ENCODE measurements at places on chromosomes 4 and X. TPM values are rescaled to one million over a fixed set of nuclear protein-coding genes. Genes with fewer than 3 reads are reported as not detected.

DNA sequence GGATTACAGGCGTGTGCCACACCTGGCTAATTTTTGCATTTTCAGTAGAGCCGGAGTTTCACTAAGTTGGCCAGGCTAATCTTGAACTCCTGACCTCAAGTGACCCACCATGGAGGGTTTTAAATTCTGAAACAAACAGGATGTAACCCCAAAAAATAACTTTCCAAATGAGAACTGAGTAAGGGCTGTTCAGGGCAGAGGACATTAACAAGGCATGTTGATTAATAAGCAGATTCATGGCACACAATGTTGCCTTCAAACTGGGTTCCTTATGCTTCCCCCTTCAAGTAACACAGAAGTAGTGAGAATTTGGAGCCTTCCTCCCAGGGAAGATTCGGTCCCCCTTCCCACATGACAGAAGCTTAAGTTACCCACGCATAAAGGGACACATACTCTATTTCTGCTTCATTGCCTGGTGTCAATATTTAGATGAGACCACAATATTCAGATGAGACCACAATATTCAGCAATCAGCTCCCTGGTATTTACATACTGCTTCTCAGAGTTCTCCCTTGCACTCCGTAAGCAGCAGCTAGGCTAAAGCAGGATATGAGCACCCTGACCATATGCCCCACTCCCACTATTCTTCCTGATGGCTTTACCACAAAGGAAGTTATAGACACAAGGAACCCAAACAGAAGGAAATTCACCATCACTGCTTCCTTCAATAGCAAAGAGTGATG is 21.4 kb downstream of the GRSF1 start:
- ATAC-seq: peak; percentile 92

- ATAC-seq: peak; percentile 59
Observed at GRCh38 chr4:81494031-81494431, 22.3 kb upstream of the RASGEF1B start.

The HDX gene
- total RNA-seq: 7.9 TPM

- ATAC-seq: no peak
Observed at GRCh38 chr4:90237751-90238530, 110.7 kb downstream of the CCSER1 start.

DNA sequence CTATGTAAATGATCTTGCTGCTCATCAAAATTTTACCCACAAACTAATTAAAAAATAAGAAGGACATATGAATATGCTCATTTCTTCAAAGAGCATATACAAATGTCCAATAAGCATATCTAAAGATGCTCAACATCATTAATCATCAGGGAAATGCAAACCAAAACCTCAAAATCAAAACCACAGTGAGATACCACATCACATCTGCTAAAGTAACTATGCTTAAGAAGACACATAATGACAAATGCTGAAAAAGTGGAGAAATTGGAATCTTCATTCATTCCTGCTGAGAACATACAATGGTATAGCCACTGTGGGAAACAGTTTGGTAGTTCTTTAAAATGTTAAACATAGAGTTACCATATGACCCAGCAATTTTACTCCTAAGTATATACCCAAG is 81.9 kb downstream of the AFF2 start:
- ATAC-seq: no peak

The ZNF157 gene
- not detected for total RNA-seq

The TBC1D9 gene
- 26.8 TPM for total RNA-seq

DNA sequence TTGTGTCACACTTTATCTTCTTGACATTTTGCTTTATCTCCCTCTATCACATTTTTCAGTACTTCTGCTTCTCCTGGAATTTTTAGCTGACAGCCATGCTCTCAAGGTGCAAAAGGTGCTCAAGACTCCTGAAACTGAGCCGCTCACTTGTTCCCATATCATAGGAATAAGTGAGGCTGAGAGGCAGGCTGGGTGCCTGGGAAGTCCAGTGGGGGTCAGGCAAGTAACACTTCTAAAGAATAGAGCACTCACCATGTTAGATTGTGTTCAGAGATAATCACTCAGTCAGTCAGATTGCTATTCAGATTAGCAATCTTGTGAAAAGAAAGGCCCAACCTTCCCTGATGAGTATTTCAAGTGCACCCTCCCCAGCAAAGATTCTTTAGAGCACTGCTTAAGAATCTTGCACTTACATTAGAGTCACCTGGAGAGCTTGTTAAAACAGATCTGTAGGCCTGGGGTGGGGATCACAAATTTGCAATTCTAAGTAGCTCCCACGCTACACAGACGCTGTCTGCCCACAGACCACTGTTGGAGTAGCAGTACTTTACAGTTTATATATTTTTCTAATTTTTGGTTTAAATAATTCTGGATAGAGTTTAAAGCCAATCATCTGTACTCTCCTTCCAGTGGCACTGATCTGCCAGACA is 23.1 kb upstream of the LRAT start:
- ATAC-seq: peak; percentile 17

GRCh38 chrX:100817340-100817739 is 2.9 kb upstream of the CSTF2 start:
- no peak for ATAC-seq

- no peak for ATAC-seq
Observed at GRCh38 chr4:42607011-42607726, 49.7 kb downstream of the ATP8A1 start.

- ATAC-seq: no peak
Observed at GRCh38 chr4:120841580-120841979, 80.9 kb downstream of the PRDM5 start.

GRCh38 chrX:68895341-68895755 is 66.5 kb downstream of the EFNB1 start:
- ATAC-seq: no peak

The HPRT1 gene
- total RNA-seq: 22.3 TPM

- ATAC-seq: no peak
Observed at GRCh38 chrX:136047969-136048368, 62.7 kb downstream of the SLC9A6 start.

DNA sequence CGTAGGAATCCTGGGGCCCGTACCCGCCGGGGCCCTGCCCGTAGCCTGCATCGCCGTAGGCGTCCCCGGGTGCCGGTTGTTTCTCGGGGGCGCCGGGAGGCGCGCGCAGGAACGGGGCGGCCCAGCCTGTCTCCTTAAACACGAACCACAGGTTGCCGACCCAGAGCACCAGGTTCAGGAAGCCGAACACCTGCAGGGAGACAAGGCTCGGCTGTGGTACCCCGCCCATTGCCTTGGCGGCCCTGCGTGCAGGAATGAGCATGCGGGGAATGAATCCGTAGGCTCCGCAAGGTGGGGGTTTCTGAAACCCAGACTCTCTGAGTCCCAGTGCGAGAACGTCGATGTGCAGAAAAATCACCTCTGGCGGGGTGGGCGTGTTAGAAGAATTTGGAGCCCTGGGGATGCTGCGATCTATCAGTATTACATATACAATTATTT is 5.4 kb upstream of the PRICKLE3 start:
- ATAC-seq: peak; percentile 6

Measured in motor neuron (in vitro differentiated cells).